Stromal cell of bone marrow (primary cell): ENCODE measurements at places on chromosomes 16 and 17.

- DNase-seq: no peak
These were observed 196.7 kb upstream of the CDH5 start for GRCh38 chr16:66169817-66170216.

- DNase-seq: no peak
These were observed 8.0 kb upstream of the SLC35B1 start for GRCh38 chr17:49715717-49716279.

- DNase-seq: no peak
These were observed 25.9 kb downstream of the USP7 start for GRCh38 chr16:8937803-8938202.

DNA sequence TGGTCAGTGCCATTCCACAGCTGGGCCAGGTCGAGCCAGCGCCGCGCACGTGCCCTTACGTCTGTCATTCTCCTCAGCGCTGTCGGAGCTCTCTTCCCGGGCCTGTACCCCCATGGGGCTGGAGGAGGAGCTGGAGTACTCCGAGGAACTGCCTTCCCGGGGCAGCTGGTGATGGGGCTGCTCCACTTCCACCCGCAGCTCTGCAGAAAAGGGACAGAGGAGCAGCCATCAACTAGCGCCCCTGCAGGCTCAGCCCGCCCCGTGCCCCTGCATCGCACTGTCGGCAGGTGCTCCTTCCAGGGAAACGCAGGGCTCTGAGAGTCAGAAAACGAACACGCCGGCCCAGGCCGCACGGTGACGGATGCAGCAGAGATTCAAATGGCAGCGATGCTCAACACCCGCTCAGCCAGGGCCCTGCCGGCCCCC lies 20.9 kb downstream of the MAP1LC3B start:
- no peak for DNase-seq

DNA sequence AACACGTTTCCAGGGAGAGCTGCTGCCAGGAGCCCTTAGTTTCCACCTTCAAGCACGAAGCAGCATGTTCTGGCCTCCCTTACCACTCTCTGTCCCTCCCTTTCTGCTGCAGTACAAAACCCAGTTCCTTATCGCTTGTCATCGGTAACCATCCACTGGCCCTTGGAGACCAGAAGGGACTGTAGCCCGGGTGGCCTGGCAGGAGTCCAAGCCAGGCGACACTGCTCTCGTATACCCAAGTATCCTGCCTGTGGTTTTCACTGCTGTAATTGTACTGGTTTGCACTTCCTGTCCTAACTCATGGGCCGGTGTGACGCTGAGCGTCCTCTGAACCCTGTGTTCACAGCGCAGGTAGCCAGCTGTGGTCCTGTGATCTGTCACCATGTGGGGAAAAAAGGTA lies 81.1 kb downstream of the MAF start:
- no peak for DNase-seq

GRCh38 chr16:9966569-9967157 lies 215.6 kb downstream of the GRIN2A start:
- peak; percentile 4 for DNase-seq

- no peak for DNase-seq
These were observed 18.1 kb downstream of the SDK2 start for GRCh38 chr17:73625991-73626673.

GRCh38 chr16:57555831-57556230 lies 13.4 kb downstream of the ADGRG5 start:
- DNase-seq: no peak

GRCh38 chr16:15524966-15525365 lies 90.6 kb downstream of the BMERB1 start:
- DNase-seq: no peak

DNA sequence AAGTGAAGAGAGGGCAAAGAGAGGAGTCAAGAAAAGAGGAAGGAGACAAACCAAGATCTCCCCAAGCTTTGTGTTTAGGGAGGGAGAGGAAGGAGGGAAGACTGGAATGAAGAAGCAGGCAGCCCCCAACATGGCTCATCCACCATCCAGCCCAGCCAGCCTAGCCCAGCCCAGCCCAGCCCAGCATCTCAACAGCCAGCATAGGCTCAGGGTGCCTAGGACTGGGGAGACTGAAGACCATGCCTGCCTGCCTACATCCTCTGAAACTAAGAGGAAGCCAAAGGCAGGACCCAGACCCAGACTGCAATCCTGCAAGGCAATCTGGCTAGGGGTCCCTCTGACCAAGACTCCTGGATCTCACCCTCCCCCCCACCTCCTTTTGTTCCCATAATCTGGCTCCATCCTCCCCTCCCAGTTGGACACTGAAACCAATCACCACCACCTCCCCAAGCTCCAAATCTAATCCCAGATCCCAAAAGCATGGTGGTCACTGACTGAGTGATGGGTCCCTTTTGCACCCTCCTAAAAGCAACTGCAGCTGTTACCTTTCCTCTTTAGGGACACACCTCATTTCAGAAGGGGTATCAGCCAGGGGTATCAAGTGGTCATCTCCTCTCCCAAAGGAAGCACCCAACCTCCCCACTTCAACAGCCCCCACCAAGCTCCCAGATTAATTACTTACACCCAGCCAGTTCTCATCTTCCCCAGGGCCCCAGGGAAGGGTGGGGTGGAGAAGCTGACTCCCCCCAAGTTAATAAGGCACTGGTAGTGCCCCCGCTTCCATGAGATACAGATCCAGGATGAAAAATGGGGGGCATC lies 1.2 kb downstream of the HDAC5 start:
- no peak for DNase-seq

DNA sequence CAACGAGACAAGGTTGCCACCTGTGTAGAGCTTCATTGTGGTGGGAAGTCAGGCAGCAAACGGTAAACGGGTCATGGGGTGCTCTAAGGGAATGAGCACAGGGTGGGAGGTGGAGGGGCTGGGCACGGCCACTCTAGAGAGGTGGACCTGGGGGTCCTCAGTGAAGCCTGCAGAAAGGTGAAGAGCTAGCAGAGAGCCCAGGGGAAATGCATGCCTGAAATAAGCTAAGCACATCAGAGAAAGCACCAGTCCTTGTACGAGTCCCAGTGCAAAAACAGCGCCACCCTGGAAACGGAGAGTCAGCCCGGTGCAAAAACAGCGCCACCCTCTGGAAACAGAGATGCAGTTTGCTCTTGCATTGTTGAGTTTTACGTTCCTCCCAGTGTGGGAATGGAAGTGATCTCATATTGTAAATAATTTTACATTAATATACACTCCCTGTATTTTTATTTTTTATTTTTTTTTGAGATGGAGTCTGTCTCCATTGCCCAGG lies 65.0 kb downstream of the TBC1D16 start:
- no peak for DNase-seq

DNA sequence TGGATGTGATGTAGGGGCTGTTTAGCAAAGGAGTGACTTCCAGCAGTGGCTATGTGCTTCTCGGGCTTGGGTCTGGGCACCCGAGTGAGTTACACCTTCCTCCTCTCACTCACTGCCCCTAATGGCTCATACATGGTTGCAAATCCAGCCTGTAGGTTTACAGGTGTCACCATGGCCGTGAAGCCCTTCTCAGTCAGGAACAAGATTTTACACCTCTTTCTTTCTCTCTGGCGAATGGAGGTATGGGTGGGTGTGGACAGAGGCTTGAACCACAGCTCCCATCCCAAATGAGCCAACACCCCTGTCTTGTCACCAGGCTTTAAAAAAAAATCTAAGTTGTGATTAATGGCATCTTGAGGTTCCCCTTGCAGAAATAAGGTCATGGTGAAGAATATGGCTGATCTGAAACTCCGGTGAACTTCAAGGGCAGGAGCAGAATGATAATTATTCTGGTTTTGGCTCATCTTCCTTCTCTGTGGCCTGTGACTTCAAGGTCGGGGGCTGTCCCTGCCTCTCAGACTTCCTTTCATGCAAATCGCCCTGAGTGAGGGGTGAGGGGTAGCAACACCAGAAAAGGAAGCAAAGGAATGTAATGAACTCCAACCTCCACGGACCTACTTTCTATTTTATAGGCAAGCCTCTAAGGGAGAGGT lies 331.2 kb downstream of the MAF start:
- no peak for DNase-seq

- no peak for DNase-seq
These were observed 21.9 kb downstream of the STAT5A start for GRCh38 chr17:42309986-42310786.

GRCh38 chr16:29009050-29009837 lies 24.4 kb downstream of the LAT start:
- DNase-seq: no peak

- DNase-seq: peak; percentile 92
These were observed 236.3 kb downstream of the KCNJ2 start for GRCh38 chr17:70405492-70406220.

DNA sequence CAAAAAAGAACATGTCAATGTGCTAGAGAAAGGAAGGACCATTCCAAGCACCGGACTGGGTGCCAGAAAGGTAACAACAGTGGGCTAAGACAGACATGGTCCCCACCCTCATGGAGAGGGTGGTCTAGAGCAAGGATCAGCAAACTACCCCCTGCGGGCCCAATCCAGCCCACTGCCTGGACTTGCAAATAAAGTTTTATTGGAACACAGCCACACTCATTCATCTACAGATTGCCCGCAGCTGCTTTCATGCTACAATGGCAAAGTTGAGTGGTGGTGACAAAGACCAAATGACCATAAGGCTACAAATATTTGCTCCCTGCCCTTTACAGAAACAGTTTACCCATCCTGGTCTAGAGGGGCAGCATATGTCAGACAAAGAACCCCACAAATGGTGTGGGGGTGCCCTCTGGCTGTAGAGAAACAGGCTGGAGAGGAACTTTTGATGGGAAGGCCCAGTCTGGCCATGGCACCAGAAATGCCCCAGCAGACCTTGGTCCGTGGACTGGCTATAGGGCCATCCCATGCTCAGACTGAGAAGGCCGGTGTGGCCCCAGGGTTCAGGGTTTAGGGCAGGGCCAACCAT lies 15.2 kb downstream of the CDH5 start:
- DNase-seq: no peak

DNA sequence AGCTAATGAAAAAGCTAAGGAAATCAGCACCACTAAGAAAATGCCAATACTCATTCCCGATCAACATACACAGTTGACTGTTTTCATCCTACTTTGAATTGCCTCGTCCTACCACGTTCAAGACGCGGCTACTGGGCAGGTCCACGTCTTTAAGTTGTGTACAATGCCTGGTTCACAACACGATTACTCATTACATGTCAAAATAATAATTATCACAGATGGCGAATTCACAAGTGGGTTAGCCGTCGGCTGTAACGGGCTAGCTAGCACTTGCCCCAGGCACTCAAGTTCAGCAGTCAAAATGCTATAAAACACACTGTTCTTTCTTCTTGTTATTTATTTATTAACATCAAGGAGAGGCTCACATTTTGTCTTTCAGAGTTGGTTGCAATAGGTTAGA lies 124.2 kb downstream of the ZFHX3 start:
- no peak for DNase-seq

- no peak for DNase-seq
These were observed 42.6 kb downstream of the TRARG1 start for GRCh38 chr17:1322014-1322428.

- peak; percentile 14 for DNase-seq
These were observed 29.0 kb downstream of the GLG1 start for GRCh38 chr16:74577882-74578366.

DNA sequence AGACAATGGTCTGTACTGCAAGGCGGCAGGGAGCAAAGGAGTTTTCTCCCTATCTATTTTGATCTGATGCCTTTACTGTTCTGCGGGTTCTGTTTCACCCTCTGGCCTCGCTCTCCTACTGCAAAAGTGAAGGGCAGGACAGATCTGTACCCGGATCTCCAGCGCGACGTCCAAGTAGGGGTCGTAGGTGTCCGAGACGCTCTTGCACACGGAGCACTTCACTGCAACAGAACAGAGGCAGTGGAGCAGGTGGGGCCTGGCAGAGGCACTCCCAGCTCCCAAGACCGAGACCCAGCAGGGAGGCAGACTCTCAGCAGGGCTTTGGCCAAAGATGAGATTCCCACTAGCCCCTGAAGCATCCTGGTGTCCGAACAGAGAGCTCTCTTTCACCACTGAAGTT lies 19.8 kb downstream of the USP36 start:
- no peak for DNase-seq

DNA sequence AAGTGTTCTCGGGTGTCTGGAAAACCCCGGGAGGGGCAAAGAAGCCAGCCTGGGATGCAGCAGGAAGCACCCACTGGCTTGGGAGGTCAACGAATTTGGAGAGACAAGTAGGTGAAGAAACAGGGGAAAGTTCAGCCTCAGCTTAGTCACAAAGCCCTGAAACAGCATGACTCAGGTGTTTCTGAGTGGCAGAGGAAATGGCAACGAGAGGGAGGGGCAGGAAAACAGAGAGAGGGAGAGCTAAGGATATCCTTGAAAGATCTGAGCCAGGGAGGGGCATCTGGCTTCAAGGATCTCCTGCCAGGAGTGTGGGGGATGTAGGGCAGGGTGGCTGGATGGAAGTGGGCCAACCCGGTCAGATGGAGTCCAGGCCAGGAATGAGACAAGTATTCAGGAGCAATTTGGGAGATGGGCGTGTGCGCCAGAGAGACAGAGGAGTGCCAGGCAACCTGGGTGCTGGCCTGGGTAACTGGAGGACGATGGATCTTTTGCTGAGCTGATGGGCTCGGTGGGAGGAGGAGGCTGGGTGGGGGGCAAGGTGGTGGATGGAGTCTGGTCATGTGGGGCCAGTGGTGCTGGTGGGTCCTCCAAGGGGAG lies 27.2 kb downstream of the ABCC3 start:
- DNase-seq: peak; percentile 76
